ENCODE measurements at places on chromosomes 1 and 21.
A peak's percentile ranks its signal among the peaks of the same experiment; 100 is the strongest.

- no peak for DNase-seq
These were observed 648.5 kb downstream of the LMO4 start for GRCh38 chr1:87977145-87977544.

DNA sequence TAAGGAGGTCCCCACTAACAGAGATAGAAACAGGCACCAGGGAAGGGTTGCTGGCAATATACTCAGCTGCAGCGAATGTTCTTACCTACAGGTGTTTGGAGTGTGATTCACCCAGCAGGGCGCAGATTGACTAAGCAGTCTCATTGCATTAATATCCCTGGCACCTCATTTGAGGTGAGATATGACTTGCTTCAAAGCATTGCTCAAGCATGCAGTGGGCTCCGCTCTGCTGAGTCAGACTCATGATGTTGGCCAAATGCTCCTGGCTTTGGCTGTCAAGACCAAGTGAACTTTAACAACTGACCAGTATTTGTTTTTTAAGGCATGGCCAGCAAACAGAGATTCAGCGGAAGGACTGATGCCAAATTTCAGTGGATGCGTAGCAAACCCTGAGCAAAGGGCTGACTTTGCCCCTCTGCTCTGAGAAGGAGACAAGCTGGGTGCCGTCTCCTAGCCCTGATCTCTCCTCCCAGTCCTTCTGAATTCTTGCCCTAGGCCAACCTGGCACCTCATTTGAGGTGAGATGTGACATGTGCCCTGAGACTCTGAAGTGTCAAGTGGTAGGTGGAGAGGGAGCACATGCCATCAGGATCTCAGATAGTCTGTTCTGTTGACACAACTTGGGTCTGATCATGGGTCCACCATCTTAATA lies 187.1 kb upstream of the COA6 start:
- DNase-seq: no peak

- DNase-seq: no peak
These were observed 104.2 kb upstream of the DMRTA2 start for GRCh38 chr1:50527249-50527986.

DNA sequence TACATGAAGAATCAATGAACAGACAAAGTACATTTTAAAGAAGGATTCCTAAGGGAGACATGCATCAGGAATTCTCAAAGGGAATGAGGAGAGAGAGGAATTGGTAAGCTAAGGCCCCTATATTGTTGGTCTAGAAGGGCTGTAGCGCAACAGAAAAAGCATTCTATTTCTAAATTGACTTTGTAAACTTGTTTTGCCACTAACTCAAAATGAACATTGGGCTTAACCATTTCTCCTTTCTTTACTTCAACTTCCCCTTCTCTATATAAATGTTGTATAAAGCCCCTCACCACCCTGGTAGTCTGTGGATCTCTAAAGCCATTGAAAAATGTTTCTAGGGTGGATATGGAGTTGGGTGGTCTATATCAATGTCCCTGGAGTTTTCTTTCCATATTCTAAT lies 20.4 kb upstream of the OR6N2 start:
- DNase-seq: no peak

DNA sequence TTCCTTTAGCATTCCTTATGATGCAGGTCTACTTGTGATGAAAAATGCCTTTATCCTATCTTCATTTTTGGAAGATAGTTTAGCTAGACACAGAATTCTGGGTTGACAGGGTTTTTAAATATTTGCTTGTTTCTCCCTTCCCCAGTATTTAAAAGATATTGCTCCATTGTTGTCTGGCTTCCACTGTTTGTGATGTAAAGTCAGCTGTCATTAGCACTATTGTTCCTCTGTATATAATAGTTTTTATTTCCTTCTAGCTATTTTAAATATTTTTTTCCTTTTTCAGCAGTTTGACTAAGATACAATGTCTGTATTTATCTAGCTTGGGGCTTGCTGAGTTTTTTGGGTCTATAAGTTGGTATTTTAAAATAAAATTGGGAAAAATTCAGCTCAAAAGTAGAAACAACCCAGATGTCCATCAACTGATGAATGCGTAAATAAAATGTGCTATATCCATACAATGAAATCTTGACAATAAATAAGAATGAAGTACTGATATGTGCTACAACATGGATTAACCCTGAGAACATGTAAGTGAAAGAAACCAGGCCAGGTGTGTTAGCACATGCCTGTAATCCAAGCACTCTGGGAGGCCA lies 11.2 kb downstream of the IFT25 start:
- DNase-seq: no peak

- DNase-seq: no peak
These were observed 12.2 kb downstream of the FAM131C start for GRCh38 chr1:16061266-16061665.

GRCh38 chr1:85196358-85196757 lies 4.5 kb downstream of the SYDE2 start:
- DNase-seq: no peak

GRCh38 chr1:32998064-32998463 lies 33.5 kb upstream of the RNF19B start:
- peak; percentile 61 for DNase-seq

DNA sequence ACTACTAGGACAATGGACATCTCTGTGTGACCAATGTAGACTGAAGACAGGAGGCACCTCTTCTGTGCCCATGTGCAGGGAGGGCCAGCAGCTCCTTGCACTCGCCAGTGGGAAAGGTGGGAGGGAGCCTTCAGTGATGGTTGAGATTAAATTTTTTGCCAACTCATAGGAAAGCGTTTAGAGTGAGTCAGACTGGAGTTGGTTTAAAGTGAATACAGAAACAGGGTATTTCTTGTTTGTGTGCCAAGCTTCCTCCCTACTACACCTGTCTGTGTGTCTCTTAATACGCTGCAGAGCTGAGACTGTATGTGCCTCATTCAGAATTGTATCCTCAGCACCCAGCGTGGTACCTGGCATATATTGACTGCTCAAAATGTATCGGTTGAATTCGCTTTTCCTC lies 13.5 kb upstream of the COL16A1 start:
- no peak for DNase-seq

DNA sequence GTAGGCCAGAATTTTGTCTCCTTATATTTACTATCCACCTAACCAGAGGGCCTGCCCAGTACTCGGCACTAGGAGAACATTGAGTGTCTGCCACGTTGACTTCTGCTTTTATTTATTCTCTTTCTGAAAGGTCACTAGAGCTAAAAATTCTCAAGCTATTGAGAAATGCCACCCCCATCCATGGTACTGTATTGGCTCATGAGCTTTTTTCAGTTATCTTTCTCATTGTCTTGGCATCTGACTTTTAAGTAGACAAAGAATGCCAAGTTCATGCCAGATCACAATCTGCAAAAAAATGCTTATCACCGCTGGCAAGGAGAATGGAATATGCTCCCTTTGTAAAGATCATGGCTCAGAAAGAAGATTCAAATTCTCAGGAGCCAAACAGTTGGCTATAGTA lies 49.8 kb upstream of the MROH9 start:
- no peak for DNase-seq

DNA sequence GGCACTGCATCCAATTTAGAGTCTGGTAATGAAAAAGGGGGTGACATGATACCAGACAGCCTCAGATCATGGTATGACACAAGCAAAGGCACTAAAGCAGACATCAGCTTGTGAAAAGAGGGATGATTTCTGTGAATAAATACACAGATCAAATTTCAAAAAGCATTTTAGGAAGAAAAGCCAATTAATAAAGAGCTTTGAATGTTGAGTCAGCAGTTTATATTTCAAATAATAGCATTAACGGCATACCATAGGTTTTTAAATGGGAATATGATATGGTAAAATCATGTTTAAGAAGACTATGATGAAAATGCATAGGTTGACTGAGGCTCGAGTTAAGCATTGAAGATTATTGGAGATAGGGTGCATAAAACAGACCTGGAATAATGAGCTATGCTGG lies 13.5 kb downstream of the KCNT2 start:
- DNase-seq: no peak

- no peak for DNase-seq
These were observed 14.0 kb downstream of the SFPQ start for GRCh38 chr1:35178874-35179380.

- DNase-seq: no peak
These were observed 8.8 kb upstream of the PLXNA2 start for GRCh38 chr1:208252836-208253576.

- DNase-seq: no peak
These were observed 168.7 kb downstream of the RRAGC start for GRCh38 chr1:38690790-38691449.

DNA sequence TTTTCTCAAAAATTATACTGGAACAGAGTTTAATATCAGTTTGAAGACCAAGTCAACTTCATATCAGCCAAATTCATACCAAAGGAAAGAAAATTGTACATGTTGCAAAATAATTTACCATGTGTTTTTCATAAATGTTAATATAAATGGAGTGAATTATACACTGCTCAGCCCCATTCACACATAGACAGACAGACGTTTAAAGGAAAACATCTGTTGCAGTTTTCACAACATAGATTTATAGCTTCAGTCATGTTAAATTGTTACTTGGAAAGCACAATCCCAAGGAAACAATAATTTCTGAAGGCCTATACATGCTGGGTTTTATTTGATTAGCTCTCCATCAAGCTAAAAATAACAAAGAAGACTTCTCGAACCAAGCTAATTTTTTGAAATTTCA lies 27.8 kb upstream of the HYI start:
- no peak for DNase-seq

- no peak for DNase-seq
These were observed 2.1 kb downstream of the CDC7 start for GRCh38 chr1:91502672-91503184.

GRCh38 chr1:179082333-179082998 lies 596 bp downstream of the TOR3A start:
- DNase-seq: peak; percentile 1

DNA sequence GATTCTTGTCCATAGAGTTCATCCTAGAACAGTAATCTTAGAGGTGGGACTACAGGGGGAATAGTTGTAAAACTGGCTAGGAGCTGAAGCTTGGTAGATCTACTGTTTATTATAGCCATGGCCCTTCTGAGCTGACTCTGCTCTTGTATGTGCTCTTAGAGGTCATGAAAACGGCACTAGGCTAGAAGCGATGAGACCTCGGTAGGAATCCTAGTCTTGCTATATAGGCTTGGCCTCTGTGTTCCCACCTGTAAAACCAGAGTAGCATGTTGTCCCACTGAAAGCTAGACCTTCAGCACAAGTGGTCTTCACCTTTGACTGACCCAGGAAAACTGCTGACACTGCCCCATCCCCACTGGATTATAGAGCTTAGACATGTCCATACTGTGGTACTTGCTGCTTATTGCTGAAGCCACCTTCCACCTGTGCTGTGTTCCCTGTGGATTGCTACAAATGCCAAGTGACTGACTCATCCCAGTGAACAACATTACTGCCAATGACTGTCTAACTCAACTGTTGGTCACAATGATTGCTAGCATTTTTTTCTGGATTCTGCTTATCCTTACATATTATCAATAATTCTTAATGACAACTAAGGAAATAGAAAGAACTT lies 23.0 kb upstream of the PIGC start:
- DNase-seq: no peak

- peak; percentile 90 for DNase-seq
These were observed 24.6 kb downstream of the KCNK1 start for GRCh38 chr1:233638513-233638912.

DNA sequence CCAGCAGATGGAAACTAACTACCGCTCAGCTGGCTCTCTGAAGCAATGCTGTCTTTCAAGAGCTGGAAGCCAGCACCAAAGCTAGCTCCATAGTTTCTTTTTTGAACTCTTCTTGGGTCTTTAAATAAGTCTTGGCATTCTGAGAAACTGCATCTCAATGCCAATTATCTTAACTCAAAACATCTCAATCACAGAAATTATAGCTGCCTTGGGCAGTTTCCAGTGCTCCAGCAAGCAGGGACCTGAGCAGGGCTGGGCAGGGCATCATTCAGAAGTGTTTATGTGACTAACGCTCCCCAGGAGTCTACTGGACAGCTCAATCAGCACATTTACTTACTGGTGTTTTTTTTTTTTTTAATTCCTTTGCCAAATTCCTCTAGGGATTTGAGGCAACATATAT lies 18.3 kb upstream of the PADI4 start:
- DNase-seq: no peak

DNA sequence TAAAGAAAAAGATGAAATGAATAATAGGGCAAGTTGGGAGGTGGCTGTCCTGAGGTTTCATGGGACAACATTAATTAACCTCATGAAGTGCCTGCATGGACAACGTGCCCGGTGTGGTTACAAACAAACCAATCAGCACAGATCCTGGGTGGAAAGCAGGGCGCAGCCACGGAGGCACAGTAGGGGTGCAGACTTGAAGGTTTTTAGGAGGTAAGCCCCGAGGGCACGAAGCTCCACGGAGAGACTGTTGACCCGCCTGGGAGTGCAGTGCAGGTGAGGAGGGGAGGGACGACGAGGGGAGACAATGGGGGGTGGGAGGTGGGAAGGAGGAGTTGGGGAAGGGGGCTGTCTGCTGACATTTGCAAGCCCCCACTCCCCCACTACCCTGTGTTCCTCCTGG lies 2.3 kb upstream of the RIPK4 start:
- no peak for DNase-seq

- DNase-seq: no peak
These were observed 618 bp downstream of the JAM2 start for GRCh38 chr21:25639551-25640201.

DNA sequence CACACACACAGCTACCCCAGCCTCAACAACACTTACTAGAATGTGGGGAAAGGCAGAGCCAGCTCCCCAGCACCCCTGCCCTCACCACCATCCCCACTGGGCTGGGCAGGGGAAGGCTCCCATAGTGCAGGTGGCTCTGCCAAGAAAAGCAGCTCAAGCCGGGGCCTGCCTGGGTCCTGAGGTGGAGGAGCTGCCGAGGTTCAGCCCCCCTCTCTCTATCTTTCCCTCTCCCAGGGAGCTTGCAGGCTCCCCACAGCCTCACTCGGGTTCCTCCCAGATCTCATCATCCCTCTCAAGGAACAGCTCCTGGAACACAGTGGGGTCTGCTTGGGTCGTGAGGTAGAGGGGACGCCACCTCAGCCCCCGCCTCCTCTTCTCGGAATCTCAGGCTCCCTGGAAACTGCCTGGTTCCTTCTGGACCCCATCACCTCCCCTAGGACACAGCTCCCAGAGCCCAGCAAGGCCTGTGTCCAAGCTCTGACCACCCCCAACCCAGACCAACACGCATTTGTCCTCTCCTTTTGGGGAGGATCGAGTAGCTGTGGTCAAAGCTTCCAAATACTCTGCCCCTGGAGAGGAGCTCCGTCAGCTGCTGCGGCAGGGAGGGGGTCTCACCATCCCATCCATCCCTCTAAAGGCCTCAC lies 704 bp downstream of the S100A16 start:
- DNase-seq: peak; percentile 1

- no peak for DNase-seq
These were observed 7.2 kb downstream of the TRIT1 start for GRCh38 chr1:39876144-39876543.

DNA sequence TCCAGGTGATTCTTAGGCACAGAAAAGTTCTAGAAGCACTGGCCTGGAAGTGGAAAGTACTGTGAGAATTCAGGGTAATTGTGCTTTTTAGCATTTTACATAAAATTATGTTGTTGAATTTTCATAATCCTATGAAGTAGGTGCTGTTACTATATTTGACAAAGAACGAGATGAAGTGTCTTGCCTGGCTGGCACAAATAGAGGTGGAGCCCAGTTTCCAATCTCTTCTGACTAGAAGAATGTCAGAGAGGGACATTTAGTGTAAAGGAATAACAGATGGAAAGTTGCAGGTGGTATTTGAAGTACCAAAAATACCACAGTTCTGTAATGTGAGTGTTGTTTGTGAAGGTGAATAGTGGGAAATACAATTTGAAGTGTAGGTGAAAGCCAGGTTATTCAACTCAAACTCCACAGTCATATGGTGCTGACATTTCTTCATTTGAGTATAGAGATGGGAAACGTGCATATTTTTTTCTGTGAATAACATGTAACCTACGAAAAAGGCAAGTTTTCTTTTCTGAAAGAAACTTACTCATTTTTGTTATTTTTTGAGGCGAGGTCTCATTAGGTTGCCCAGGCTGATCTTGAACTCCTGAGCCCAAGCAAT lies 3.5 kb upstream of the TMCO2 start:
- DNase-seq: no peak
